ENCODE measurements at places on chromosomes 1 and 21.

DNA sequence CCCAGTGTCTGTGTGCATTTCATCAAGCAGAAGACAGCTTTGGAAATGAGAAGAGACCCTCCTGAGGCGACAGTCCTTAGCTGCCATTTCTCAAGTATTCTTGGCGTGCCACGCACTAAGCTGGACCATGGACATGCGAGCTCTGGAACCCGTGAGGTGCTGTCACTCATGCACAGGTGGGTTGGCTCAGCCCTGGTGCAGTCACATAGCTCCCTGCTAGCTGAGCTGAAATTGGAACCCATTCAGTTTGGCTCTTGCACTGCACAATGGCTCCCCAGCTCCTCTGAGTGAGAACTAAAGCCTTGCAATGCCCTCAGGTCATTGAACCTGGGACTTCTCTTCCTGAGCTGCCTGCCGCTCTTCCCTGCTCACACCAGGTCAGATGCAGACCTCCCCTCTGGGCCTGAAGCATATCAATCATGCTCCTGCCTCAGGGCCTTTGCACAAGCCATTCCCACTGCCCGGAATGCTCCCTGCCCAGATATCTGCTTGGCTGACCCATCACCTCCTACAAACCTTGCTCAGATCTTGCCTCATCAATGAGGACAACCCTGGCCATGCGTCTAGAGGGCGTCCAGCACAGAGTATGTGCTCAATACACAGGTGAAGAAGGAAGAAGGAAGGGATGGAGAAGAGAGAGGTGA lies 6.3 kb upstream of the SRARP start:
- DNase-seq: no peak

DNA sequence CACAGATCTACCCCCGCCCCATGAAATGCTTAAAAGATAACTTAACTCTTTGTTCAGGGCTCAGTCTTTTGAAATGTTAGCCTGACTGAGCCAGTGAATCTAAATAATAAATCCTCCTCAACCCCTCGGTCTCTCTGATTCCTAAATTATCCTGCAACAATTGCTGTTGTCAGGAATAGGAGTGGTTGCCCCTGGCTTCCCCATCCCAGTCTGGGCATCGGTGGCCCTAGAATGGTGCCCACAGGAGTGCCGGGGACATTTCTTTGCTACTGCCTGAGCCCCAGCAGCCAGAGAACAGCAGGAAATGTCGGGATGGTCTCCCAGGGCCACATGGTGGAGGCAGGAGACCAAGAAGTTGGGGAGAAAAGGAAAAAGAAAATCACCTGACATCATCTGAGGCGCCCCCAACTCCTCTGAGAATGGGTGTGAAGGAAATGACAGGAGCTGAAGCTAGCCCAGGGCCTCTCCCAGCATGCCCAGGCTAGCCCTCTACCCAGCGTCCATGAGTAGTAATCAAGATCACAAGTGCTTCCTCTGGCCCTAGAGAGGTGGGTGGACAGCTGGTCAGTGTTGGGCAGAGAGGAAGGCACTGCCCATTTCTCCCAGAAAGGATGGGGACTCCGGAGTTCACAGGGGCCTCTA lies 1.6 kb downstream of the PADI4 start:
- DNase-seq: no peak

DNA sequence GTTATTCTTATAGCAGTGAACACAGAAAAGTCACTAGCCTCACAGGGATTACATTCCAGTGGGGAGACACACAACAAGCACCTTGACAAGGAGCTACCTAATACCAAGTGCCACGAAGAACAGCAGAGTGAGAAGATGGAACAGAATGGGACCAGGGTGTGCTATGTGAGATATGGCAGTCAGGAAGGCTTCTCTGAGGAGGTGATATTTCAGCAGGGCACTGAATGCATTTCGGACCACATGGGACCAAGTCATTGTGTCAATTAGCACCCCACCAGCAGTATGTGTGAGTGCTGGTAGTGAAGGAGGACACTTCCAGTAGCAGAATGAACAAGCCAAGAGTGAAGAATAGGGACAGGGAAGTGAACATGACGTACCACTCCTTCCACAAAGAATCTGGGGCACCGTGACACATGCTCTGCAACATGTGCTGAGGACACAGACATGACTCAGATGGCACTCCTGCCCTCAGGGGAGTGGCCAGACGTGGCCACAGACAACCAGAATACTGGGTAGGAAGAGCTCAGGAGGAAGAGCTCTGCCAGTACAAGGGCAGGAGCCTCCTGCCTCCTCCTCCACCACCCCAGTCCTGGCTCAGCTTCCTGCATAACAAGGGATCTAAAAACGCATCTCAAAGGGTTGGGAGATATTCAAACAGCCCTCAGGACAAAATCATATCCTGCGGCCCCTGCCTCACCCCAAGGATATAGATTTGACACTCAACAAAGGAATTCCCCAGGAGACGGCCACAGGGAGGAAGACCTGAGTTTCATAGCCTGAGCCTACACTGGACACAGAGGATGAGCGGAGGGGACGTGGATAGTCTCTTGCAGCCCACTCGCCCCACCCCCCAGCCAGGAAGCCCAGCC lies 102.5 kb downstream of the TRABD2B start:
- DNase-seq: no peak

- DNase-seq: no peak
Measured at GRCh38 chr1:206609229-206609991, 2.9 kb downstream of the EIF2D start.

DNA sequence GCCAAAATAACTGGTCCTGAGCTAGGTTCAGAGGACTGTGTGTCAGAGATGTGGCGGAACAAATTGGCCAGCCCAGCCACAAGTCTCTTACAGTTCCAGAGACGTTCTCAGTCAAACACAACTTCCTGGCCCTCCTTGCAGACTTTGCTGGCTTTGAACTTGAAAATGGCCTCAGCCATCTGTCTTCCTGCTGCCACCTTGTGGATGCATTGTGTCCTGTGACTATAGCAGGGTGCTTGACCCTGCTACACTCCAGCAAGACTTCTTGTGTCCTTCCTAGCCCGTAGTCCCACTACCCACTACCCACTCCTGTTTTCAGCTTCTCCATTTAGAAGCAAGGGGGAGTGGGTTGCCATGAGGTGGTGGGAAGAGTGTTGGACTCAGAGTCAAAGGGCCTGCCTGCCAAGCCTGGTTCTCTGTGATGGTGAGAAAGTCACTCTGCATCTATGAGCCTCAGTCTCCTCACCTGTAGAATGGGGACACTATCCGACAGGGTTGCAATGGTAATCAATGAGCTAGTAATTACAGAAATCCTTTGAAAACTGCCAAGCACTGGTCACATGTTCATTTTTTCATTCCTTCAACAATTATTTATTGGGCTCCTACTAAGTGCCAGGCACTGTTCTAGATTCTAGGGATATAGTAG lies 109.9 kb downstream of the IGSF21 start:
- no peak for DNase-seq

DNA sequence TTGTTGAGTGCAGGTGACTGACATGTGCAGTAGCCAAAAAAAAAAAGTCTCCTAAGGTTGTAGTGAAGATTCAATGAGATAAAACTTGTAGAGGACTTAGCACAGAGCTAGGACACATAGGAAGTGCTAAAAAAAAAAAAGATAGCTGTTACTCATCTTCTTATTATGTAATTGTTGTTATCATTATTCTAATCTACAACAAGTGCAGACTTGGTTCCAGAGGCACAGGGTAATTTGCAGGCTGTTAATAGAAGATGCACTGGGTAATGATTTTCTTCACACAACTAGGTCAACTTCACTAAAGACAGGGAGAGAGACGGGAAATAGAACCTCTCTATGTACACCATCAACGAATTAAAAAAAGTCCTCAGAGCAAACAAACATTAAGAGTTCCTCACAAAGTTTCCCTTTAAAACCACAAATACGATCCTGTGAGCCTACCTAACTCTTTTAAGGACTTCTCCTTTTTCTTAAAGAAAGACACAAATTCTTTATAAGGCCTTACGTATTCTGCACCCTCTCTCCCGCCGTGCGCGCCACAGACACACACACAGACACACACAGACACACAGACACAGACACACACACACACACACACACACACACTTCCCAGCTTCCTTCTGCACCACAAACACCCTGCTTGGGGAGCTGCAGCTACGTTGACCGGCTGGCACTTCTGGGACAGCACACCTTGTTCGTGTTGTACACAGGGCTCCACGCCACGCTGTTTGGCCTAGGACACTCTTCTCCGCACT lies 49.8 kb upstream of the GADD45A start:
- no peak for DNase-seq

DNA sequence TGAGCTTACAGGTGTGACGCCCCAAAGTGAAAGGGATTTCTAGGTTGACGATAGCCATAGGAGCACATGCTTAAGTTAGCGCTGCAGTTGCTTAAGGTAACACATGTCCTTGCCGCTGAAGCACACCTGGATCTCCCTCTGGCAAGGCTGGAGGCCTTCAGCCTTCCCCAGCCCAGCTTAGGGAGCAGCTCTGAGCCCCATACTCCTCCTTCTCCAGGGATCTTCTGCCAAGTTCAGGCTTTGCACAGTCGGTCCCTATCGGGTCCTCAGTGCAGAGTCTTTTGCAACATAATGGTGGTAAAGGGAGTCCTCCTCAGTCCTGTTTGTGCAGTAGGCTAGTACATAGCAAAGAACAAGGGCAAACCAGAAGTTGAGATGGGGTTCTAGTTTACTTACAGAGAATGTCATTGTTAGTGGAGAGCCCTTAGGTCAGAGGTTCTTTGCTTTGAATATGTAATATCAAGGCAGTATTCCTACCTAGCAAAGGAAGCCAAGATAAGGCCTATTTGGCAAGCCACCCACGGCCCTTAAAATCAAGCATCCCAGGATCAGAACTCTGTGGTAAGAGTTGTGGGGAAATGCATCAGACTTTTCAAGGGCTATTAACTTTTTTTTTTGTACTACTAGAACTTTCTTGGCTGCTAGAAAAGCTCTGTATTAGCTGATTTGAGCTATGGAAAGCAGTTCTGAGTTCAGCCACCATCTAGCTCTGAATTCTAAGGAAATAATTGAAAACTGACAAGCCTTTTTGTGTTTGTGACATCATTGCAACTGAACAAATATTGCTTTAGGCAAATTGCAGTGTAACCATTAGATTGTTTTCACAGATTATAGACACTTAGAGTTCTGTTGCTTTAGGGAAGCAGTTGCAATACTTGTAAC lies 1.4 kb downstream of the EVA1C start:
- no peak for DNase-seq

DNA sequence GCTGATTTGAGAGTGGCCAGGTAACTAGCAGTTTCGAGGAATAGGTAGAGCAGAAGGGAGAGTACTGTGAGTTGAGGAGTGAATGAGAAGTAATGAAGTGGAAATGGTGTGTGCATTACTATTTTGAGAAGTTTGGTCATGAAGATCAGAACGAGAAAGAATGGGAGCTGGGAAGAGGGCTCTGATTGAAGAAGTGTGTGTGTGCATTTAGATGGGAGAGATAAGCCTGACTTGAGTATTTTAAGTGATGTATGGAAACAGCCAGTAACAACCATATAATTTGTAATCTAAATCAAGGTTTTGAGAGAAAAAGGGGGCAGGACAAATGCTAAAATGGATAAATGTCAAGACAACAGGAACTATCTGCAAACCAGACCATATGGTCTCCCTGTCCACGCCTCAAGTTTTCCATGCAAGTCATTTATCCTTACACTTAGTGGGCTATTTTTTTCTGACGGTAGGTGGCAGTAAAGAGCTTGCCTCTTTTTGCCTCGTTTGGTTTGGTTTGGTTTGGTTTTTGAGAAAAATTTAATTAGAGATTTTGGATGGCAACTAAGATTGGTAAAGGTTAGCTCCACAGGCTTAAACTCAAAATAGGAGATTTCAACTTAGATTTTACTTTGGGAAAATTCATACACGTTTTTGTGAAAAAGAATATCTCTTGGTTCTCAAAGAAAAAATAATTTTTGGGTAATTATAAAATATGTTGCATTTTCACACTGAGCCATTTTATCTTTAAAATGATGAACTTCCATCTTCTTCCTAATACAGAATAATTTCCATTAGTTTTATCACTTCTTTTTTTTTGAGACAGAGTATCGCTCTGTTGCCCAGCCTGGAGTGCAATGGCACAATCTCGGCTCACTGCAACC lies 9.5 kb upstream of the B3GALNT2 start:
- DNase-seq: peak; percentile 33

DNA sequence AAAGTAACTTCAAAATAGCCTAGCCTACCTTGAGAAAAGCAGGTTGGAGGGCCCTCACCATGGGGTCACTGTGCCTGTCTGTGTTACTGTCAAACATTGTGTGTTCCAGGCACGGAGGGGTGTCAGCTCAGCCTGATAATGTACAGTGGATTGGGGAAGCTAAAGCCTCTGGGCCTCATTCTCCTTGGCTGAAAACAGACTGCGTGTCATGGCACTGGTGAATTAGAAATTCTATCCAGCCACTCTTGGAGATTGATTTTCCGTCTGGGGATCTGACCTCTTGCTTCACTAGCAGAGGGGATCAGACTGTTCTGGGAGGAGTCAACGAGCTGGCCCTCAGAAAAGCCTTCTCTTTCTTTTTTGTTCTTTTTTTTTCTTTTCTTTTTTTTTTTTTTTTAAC lies 123.5 kb upstream of the HOOK1 start:
- DNase-seq: no peak

DNA sequence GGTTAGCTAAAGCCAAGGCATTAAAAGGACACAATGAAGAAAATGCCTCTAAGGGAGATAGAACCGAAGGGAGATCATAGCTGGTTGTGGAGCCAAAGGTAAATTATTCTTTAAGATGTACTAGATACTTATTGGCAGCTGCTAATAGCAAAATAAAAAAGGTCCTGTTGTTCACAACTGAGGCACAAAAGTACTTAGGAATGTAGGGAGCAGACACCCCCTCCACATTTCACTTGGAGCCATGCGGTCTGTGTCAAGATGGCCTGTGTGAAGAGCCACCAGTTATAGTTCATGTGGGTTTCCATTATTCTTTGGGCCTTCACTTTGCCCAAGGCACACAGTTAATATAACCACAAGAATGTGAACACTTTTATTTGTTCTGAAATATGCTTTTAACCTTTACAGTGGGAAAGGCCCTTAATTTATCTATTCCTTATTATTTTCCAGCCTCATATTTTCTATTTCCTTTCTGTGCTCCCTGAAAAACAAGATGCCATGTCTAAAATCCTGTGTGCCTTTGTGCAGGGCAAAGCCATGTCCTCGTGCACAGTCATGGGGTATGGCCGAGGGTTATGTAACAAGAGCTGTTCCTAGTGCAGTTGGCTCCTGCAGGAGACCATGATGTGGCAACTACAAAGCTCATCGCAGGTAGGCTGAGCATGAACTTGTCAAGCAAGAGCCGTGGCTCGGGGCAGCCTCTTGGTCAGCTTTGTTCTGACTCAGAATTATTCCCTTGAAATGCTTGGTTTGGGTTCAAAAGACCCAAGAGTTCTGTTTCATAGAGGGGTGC lies 16.2 kb upstream of the WDR26 start:
- no peak for DNase-seq

DNA sequence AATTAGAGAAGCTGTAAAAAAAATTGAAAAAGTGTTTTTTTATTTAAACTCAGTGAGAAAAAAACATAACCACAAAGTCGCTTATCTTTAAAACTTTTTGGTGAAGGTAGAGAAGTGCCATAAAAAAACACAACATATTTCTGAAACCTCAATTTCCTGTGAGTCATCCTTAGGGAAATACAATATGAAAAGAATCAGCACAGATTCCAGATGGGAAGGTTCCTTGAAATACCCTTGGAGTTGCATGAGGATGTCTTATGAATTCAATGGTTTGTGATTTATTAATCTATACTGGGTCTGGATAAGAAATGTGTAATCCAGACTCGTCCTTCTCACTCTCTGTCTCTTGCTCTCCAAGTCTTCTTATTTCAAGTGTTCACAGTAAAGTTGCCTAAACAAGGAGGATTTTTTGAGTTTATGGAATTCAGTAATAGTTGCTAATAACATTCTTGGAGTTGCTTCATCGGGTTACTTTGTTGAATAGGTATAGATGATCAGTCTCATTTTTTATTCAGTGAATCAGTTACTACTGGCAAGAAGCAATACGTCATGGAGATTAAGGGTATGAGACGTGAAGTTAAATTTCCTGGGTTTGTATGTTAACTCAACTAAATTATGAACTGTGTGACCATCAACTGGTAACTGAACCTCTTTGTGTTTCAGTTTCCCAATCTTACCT lies 191.4 kb downstream of the KCNK2 start:
- no peak for DNase-seq
